Stimulated activated CD8-positive, alpha-beta memory T cell treated with anti-CD3 and anti-CD28 coated beads, Interleukin-4, amount 100 ng/mL, for 4 hours (primary cell): ENCODE measurements at places on chromosomes 16 and 17.

DNA sequence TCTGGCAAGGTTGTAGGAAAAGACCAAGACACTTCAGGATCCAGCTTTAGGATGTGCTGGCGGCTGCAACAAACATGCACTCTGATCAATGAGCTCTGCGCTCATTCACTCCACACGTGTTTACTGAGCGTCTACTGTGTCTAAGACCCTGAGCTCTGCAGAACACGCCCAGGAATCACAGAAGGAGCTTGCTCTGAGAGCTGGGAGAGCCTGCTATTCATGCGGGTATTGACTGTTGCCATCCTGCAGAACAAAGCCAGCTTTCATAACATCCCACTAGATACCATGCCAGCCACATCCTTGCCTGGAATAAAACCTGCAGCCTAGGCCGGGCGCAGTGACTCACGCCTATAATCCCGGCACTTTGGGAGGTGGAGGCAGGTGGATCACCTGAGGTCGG lies 44.1 kb downstream of the NXN start:
- no peak for DNase-seq

DNA sequence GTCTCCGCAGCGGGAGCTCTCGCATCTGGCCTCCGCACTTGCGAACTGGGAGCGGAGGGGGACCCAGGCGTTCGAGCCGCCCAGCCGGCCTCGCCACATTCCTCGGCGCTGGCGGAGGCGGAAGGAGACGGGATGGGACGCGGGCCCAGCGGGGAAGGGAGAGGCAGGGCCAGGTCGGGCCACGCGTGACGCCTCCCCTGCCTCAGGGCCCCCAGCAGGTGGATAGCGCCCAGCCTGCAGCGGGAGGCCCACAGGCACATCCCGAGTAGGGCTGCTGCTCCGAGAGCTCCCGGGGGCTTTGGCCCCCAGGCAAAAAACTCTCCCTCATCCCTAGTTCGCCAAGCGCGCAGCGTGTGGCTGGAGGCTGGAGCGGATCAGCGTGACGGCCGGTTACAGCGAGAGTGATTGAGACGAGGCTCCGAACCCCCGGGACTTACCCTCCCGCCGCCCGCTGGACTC lies 800 bp downstream of the PLEKHH3 start:
- no peak for DNase-seq

DNA sequence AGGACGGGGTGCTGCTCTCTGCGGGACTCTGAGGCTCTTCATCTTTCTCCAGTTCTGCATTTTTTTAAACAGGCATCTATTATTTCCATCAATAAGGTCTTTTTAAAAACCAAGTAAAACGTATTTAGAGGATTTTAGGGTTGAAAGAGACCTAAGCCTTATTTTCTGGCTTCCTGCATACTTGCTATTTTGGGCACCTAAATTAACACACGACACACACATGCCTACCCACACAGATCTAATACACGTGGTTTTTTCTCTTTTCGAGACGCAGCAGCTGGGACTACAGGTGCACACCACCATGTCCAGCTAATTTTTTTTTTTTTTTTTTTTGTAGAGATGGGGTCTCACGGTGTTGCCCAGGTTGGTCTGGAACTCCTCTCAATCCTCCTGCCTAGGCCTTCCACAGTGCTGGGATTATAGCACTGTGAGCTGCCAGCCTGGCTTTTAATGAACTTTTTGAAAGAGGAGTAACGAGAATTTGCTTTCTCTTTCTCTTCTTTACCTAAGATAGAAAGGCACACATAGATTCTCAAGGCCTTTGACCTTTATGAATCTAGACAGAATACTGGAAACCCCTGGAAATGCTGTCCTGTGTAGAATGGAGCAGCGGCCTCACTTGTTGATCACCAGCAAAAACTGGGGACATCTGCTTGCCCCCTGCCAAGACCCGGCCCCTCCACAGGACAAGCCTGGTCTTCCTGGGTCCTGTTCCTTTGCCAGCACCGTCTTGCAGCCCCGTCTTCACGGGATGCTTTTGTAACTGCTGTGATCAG lies 13.8 kb downstream of the DNAAF8 start:
- DNase-seq = no peak

DNA sequence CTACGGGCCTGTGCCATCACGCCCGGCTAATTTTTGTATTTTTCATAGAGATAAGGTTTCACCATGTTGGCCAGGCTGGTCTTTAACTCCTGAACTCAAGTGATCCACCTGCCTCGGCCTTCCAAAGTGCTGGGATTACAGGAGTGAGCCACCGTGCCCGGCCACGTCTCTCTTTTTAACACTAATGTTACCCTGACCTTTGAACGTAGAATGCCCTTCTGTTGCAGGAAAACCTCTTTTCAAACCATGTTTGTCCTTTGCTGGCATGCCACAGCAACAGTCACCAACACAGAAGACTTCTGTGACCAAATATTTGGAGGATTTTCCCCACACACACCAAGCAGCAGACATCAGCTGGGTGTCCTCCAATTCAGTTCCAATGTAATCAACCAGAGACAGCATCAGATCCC lies 7.8 kb upstream of the HSD17B1 start:
- DNase-seq = no peak

DNA sequence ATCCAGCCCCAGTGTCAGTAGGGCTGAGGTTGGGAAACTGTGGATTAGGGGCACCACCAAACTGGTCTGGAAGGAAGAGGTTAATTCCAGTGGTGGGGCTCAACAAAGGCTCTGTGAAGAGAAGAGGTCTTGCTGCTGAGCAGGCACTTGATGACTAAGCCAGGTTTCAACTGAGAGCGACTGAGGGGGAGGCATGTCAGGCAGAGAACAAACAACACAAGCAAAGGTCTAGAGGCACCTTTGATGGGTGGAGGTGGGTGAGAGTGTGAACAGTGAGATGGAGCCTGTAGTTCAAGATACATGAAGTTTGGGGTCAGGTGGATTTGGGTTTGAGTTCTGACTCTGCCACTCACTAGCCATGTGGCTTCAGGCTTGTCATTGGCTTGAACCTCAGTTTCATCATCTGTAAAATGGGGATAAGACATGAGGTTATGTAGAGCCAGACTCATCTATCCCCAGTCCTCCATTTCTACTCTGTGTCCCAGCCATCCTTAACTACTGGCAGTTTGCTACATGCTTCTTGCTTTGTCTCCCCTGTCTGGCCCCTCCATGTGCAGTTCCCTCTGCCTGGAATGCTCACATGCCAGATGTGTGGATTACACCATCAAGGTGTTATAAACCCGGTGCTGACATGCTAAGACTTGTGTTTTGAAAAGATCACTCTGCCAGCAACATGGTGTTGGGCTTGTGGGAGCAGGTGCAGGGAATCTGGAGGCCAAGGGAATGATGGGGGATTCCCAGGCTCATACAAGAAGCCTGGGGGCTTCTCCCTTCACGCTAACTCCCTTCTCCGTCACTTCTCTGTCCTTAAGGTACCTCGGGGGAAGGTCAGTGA lies 3.0 kb upstream of the RMI2 start:
- no peak for DNase-seq

GRCh38 chr17:64378890-64379354 lies 11.7 kb downstream of the PECAM1 start:
- no peak for DNase-seq

- DNase-seq = no peak
Measured at GRCh38 chr17:79159926-79160325, 85.3 kb downstream of the ENGASE start.

- peak; percentile 76 for DNase-seq
Measured at GRCh38 chr17:45051060-45051719, at the start of gene DCAKD. Gene DCAKD, minus strand, starts transcription at chr17:45051632. Its CDS starts 16,747 bp downstream, at chr17:45034885.
